RPMI8226 (cell line): ENCODE measurements at places on chromosomes 7 and 10.

GRCh38 chr7:101856473-101857357 is 39.3 kb downstream of the CUX1 start:
- DNase-seq = peak; percentile 99

DNA sequence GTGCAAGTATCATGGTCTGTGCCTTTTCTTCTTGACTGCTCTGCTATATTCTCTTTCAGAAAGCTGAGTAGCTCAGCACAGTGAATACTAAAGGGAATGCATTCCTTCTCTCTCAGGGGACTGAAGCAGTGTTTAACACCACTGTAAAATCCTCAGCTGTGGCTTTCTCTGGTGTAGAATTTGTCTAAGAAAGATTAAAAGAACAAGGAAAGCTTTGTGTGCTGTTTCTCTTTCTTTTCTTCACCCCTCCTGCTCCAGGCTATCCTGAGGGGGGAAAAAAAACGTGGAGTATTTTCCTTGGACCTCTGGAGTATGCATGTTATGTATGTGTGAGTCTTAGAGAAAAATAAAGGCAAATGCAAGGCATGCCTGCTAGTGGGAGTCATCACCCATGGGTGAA is 383.9 kb downstream of the AUTS2 start:
- no peak for DNase-seq

DNA sequence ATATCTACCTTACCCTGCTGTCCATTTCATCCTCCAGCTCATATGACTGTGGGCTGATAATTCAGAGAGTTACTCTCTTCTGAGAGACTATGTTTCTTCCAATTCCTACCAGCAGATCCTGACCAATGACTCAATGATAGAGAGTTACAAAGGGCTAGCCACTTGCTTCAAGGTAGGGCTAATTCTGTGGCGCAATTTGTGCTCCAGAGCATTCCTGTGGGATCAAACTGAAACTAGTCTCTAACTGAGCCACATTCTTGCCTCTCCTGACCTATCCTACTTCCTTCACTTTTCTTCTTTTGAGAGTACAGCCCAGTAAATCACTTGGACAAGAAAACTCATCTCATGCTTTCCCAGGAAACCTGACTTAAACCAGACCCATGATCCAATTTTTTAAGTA is 17.9 kb upstream of the ASZ1 start:
- no peak for DNase-seq

DNA sequence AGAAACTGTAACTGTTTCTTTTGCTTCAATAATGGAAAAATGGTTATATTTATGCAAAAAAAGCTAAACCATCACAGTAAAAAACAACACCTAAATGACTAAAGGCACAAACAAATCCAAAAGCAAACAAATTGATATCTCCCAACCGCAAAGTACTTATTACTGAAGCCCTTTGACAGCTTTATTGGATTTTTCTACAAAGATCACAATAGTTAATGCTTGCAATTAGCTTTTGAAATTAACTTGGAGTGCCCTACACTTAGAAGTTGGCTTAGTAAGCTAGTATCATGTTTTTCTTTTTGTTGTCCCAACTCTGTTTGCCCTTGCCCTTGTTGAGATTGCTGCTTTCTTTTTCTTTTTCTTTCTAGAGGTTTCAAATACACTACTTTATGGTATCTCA is 257.5 kb downstream of the INHBA start:
- DNase-seq = no peak

- peak; percentile 54 for DNase-seq
These were observed 69.8 kb downstream of the DIP2C start for GRCh38 chr10:619710-620109.

DNA sequence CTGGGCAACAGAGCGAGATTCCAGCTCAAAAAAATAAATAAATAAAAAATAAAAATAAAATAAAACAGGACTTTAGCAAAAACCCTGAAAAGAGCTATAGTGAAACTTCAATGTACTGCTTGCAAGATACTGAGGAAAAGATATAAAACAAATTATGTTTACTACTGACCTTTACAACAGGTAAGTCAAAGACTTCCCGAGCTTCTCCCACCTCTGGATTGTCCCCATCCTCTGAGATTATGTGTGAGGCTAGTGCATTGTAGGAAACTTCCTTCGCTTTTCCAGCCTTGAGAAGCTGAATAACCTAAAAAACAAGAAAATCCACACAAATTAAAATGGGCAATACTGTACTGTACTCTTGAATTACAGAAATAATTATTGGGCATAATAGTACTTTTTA is 4.4 kb downstream of the PAXIP1 start:
- no peak for DNase-seq

- DNase-seq = no peak
These were observed 1.8 kb downstream of the TSC22D4 start for GRCh38 chr7:100476903-100477870.

- DNase-seq = no peak
These were observed 233.9 kb downstream of the DNAJB6 start for GRCh38 chr7:157570531-157571200.

- DNase-seq = peak; percentile 43
These were observed 411 bp downstream of the AUTS2 start for GRCh38 chr7:69598487-69599285.

GRCh38 chr10:132861116-132861691 is 75.3 kb upstream of the NKX6-2 start:
- no peak for DNase-seq

DNA sequence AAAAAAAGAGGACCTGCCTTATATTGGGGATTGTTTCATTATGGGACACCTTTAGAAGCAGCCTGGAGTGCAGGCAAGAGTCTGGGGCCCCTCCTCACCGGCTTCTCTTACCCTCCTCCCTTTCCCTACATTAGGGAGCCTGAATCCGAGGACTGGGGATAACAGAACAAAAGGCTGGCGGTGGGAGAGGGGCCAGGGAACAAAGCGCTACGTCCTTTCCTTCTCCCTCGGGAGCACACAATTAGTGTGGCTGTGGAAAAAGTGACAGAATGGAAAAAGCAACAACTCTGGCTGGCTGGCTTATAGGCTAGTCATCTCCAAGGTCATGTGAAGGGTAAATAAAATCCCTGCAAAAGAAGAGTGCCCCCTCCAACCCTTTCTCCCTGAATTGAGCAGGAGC is 74.7 kb downstream of the LSM5 start:
- no peak for DNase-seq

GRCh38 chr7:148500978-148501377 is 89.6 kb upstream of the C7orf33 start:
- DNase-seq = no peak

GRCh38 chr7:38942431-38943051 is 33.5 kb upstream of the VPS41 start:
- DNase-seq = no peak

DNA sequence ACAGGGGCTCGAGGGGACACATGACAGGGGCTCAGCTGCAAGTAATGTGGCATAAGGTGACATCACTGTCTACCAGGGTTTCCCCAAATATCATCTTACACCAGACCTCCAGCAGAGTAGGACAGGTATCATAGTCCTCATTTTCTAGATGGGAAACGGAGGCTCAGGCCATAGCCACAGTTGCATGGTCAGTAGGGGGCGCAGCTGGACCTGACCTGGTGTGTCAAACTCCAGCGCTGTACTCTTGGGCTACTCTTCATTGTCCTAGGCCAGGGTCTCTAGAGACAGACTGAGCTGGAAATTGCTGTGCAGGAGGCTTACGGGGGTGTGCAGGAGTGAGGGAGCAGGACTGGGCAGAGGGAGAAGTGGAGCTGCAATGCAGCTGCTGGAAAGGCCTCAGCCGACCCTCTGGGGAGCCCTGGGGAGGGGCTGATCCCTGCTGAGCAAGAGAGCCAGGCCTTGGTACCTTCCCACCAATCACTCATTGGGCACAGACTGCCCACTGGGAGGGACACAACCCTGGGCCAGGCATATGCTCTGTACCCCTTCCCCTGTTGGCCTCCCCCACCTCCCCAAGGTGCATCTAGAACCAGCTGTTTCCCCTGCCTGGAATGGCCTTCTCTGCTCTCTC is 89.9 kb downstream of the CDH23 start:
- DNase-seq = peak; percentile 52

DNA sequence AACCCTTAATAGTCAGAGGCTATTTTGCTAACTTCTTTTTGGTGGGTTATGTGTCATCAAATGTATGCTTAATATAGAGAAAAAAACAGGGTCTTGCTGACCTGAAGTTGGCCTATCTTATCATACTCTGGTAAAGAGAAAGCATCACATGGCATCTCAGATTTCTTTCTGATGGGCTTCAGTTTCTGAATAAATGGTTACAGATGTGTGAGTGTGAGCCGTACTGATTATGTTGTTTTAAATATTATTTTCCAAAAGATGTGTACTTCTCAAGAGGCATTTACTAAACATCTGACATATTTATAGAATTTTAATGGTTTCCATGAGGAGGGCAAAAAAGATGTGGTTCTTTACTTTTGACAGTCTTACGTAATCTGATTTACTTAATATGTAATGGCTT is 28.4 kb downstream of the BBS9 start:
- no peak for DNase-seq

- DNase-seq = no peak
These were observed 31.7 kb downstream of the LHPP start for GRCh38 chr10:124493214-124493882.

- peak; percentile 47 for DNase-seq
These were observed 918 bp downstream of the PWWP2B start for GRCh38 chr10:132397671-132398565.

GRCh38 chr7:45661302-45661995 is 87.3 kb downstream of the ADCY1 start:
- no peak for DNase-seq

GRCh38 chr7:18495412-18496340 is at the start of gene HDAC9:
Gene HDAC9 (plus strand): TSS chr7:18495749. CDS start chr7:18496303, 554 bp downstream.
- peak; percentile 88 for DNase-seq

DNA sequence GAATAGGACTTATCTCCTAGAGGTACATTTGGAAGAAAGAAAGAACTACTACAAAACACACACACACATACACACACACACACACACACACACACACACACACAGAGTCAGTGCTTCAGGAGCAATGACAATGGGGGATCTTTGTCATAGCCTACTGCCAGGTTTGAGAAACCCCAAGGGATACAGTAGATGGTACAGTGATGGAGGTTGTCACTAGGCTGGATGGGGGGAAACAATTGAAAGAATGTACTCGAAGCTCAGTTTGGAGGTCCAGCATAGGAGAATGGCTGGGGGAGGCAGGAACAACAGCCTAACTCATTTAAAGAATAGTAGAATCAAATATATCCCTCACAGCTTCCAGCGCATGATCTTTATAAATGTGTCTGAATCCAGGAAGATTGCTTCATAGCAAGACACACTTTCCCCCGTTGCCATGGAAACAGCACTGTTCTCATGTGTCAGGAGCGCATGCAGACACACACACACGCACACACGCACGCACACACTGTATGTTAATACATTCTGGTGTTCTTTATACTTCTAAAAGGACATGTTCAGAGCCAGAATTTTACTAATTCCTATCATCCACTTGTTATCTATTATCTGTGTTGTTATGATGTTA is 32.6 kb upstream of the ZNRF2 start:
- DNase-seq = no peak

DNA sequence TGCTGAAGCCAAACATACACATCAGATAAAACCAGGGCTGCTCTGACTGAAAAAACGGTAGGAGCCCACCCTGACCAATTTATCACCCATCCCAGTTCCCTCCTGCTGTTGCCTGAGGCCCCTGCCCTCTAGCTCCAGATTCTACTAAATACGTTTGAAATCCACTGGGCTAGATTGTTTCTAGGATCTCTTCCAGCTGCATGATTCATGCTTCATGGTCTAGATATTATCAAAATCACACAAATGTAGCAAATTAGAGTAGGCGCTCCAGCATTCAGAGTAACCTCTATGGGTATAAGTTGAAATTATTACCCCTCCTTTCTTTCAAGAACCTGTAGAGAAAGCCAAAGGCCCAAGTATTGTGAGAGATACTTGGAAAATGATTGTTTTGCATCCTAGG is 151.2 kb upstream of the FAM13C start:
- DNase-seq = no peak

DNA sequence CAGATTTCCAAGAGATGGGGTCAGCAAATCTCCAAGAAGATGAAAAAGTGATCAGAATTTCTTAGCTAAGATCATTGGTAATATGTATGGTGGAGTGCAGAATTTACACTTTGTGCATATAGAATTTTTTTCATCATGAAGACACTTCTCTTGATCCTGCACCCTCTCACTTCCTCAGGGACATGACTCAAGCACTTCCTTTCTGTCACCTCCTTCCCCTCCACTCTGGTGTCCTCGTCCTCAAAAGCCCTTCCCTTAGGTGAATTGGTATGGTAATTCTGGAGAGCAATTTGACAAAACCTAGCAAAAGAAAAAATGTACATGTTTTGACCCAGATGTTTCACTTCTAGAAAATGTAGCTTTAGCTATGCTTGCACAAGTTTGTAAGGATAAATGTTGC is 18.1 kb downstream of the CALN1 start:
- DNase-seq = no peak

GRCh38 chr7:94514140-94514889 is 4.7 kb downstream of the CASD1 start:
- no peak for DNase-seq

DNA sequence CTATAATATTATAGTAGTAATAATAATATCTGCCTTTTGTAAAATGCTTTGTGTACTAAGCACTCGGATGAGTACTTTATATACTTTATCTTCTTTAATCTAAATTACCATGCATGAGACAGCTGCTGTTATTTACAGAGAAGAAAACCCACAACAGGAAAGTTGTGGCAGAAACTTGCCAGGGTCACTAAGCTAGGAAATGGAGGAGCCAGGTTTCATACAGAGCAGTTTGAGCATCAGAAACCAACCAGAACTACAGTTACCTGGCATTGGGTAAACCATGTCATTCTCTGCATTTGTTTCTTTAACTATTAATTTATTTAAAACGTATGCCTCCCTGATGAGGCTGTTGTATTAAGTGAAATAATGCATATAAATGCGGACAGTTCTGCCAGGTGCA is 129.9 kb downstream of the CSTF2T start:
- no peak for DNase-seq

DNA sequence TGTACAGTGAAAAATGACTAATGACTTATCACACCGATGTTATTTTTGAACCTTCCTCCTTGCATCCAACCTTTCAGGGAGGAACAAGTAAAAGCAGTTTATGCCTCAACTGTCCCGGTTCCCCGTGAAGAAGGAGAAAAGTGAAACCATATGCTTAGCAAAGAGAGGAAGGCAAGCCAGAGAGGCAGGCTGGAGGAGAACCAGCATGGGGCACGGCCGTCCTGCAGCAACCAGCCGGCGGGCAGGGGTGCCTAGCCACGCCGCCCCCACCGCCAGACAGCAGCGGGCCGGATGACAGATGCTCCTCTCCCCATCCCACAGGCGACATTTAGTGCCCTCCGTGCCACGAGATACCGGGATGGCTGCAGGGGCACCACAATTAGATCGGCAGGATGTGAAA is 421.4 kb upstream of the MGMT start:
- DNase-seq = no peak

DNA sequence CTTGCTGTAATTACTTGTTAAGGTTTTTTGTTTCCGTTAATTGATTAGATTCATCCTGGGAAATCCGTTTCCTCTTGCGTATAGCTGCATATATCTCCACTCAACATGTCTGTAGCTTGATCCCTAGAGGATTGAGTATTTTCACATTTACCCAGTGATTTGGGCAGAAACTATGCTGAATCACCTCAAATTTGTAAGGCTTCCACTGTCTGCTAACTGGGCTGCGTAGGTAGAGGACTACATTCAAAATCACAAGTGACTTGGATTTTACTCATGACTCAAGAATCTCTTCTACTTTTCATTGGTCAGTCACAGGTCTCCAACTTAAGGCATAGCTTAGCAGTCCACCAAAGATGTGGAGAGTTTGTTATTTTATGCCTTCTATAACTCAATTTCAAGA is 141.8 kb downstream of the POLR1F start:
- DNase-seq = no peak

GRCh38 chr7:102291056-102291915 is 4.6 kb downstream of the SH2B2 start:
- DNase-seq = peak; percentile 41
